ENCODE measurements at places on chromosomes 4 and X.

DNA sequence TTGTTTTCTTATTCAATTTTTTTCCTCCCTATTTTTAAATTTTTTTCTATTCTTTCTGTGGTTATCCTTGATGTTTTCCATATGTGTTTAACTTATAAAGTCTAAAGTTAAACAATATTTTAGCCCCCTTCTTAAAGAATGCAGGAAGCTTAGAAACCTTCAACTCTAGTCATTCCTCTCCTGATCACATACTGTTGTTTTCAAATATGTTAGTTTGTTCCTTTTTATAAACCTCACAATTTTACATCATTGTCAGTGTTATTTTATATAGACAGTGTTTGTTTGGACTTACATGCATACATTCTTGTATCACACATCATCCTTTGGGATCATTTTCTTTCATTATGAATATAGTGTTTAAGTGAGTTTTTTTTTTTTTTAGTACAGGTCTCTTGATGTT is 31.6 kb downstream of the KANTR start:
- no peak for DNase-seq

- no peak for DNase-seq
Observed at GRCh38 chr4:24770032-24770584, 25.3 kb upstream of the SOD3 start.

DNA sequence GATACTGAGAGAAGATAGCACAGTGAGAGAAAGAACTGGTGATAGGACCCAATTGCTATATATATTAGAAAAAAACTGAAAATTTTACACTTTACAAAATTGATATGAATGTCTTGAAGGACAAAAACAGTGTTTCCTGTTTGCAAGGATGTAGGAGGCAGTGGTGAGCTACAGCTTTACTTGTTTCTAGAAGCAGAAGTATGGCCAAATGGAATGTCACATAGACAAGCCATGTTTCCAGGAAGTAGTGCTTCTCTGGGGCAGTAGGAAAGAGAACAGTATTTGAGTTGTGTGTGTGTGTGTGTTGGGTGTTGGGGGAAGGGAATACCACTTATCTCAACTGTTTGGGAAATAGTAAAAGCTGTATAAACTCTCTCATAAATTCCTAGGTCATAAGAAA is 60.9 kb upstream of the IBSP start:
- DNase-seq, result no peak

DNA sequence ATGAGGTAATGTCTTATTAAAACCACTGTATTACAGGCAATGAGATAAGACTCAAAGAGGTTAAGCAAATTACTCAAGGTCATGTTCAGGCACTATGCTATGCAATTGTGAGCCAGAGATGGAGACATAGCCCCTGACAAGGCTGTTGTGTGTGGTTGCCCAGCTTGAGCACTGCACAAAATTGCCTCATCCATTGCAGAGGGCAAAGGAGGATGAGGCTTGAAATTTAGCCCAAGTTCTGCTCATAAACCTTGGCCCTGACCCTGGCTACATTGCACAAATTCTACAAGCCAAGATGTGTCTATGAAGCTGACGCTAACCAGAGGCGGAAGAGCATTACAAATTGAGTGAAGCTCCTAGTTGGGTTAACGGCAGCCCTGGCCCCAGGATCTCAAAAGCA is 65.6 kb upstream of the PGM2 start:
- DNase-seq, result no peak

DNA sequence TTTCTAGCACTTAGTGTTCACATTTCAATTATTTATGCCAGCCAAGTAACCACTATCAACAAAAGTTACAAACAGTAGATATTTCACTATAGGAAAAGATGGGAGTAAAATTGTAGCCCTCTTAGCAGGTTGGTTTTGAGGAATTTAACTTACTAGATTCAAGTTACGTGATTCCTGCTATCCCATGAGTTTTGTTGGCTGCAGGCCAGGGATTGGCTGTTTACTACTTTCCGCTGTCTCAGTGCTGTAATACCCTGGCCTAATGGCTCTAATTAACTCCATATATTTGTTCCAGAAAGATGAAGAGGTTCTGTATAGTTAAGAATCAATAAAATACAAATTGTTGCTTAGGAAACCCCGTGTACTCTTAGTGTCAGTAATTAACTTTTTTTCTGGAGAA is 55.5 kb upstream of the MAGED1 start:
- DNase-seq, result no peak
